GM23248 (cell line): ENCODE measurements at places on chromosomes 6 and 20.
A peak's percentile ranks its signal among the peaks of the same experiment; 100 is the strongest.

DNA sequence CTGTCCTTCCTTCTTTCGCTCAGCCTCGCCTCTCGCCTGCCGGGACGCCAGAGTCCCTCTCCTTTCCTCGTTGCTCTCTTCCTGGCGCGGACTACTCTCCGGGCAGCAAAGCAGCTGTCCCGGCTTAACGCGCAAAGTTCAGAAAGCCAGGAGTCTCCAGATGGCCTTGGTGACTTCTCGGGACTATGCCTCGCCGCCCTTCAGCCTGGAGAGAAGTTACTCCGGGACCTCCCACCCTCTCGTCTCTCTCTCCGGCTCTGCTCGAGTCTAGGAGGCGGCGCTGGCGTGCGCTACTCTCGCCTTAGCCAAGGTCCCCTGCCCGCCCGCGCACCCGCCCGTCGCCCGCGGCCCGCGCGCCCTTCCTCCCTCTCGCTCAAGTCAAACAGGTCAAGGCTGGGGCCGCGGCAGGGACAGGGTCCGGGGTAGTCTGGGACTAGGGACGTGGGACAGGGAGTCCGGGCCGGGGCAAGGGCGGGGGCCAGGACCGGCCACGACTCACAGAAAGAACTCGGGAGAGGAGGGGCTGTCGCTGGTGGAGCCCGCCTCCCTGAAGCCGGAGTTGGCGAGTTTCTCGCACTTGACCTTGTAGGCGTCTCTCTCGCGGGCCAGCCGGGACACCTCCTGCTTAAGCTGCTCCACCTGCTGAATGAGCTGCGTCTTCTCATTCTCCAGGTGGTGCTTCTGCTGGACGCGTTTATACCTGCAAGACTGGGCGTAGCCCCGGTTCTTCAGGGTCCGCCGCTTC lies 1.5 kb downstream of the MAFB start:
- DNase-seq, result peak; percentile 69

DNA sequence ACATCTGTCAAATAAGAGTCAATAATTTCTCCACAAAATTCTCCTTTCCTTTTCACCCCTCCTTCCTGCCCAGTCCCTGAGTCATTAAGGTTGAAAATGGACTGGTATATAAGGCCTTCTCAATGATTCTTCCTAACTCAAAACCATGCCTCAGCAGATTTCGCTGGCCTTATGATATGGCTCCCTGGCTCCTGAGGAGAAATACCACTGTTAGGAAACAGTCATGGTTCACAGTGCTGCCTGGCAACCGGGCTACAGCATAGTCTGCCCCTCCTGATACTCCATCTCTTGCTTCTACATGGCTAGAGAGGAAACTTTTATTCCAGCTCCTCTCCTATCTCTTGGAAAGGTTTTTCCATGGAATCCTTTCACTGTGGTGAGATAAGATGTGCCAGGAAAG lies 4.7 kb downstream of the UBE2J1 start:
- DNase-seq, result peak; percentile 44

DNA sequence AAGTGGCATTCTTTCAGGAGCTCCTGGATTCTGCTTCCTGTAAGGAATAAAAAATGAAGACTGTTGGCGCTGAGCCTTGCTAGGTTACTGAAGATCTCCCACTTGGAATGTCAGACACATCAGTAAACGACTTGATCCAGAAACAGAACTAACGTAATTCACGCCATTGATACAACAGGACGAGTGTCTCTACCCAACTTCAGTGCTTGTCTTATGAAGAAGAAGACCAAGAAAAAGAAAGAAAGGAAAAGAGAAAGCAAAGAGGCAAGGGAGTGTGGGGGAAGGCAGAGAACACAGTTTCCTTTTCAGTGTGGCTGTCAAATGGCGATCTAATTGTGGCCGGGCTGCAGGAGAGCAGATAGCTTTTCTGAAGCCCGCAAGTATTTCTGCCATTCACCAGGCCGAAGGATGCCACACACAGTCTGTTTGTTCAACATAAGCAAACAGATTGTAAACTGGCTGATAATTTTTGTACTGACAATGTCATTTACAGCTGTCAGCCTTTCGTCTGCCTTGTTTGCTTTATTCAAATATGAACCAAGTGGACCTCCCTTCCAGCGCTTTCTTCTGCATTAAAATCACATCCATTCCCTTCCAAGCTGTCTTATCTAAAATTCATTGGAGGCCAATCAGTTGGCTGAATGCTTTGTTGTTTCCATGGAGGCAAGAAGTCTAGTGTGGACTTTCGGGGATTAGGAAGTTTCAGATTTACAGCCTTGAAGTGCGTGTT lies 180.6 kb downstream of the FOXA2 start:
- peak; percentile 15 for DNase-seq

DNA sequence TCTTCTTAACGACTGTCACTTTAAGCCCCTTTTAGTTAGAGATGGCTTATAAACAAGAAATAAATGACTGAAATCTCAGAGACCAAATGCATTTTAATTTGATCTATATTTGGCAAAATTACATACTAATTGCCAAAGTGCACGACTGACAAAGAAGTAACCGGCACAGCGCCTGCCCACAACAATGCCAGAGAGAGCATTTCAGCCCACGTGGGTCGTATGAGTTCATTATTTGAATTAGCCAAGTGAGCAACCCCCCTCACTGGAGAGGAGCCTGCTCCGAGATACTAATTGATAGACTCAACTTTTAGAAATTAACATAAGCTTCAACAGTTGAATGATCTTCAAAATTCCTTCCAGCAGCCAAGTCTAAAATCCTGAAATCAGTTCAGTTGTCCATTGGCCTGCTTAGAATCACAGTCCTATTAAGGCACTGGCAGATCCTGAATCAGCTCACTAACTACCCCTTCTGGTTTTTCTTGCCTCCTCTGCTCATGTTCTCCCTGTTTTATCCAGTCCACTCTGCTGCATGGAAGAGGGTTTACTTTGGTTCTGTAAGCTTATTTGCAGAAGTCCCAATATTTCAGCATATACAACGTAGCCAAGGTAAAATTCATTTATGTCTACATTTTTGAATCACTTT lies 519.1 kb upstream of the AGPAT4 start:
- DNase-seq, result no peak

DNA sequence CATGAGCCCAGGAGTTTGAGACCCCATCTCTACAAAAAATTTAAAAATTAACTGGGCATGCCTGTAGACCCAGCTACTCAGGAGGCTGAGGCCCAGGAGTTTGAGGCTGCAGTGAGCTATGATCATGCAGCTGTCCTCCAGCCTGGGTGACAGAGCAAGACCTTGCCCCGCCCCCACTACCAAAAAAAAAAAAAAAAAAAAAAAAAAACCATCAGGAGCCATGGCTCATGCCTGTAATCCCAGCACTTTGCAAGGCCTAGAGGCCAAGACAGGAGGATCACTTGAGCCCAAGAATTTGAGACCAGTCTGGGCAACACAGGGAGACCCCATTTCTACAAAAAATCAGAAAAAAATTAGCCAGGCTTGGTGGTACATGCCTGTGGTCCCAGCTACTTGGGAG lies 159.1 kb downstream of the SOBP start:
- DNase-seq, result no peak

DNA sequence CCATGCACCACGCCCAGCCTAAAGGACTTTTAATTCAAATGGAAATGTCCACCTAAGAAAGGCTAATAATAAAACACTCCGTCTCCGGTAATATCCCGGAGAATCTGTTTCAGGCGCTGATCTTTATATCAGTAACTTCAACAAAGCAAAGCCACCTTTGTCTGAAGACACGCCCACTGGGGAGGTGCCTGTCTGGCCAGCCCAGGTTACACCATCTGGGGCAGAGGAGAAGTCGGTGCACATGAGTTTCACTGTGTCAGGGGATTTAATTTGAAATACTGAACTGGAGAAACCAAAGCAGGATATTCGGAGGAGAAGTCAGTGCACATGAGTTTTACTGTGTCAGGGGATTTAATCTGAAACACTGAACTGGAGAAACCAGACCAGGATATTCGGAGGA lies 9.4 kb downstream of the SERPINB6 start:
- no peak for DNase-seq

DNA sequence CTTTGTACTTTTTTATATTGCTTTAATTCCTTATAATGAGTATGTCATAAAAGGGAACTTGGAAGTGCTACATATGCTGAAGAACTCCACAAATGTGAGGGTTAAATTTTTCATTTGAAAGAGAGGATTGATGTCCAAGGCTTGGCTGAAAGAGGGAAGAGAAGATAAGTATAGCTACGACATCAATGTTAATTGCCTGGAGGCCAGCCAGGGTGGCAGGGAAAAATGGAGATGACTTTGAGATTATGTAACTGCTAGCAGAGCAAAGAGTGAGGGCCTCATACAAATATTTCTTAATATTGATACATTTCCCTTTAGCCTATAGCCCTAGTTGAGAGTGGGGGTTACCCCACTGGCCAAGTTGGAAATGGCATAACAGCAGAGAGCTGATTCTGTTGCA lies 24.8 kb upstream of the RIMS4 start:
- no peak for DNase-seq

DNA sequence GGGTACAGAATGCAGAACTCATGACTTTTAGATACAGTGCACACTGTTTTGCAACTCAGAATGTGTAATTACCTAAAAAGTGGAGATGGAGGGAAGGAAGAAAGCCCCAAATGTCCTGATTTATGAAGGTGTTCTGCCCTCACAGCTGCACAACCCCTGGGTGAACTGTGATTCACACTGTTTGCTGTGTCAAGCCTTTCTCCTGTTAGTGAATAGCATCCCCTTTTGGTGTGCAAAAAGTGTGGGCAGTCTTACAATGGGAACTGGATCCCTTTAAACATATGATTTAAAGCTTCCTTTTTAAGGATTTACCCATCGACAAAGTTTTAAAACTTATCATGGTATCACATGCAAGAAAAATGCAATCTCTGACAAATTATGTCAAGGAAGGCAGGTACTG lies 633.4 kb upstream of the EPHA7 start:
- DNase-seq, result no peak

DNA sequence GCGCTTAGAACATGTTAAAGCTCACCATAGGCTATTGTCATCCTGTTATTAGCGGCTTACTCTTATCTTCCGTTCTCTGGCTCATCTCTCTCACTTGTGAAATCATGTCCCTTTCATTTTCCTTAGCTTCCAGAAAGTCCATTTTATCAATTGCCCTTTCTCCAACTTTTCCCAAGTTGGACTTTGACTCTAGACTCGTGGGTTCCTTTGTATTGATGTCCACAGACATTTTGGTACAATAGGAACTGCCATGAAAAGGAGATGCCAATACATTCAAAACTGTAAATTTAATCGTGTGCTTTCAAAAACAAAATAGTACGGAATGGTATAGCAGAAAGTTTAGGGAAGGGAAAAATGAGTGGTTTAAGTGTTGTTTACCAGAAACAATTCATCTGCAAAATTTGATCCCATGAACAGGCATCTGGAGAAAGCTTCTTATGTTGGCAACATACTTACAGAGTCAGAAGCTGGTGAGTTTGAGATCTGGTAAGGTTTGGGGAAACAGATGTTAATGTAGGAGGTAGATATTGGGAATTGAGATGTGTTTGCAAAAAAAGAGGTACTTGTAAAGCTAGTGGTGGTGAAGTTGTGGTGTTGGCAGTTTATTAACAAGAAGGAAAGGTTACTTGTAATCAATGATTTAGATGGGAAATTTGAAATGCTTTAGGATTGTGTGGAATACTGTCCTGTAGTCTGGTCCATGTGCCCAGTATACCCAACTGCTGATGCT lies 10.2 kb upstream of the HIVEP1 start:
- no peak for DNase-seq

DNA sequence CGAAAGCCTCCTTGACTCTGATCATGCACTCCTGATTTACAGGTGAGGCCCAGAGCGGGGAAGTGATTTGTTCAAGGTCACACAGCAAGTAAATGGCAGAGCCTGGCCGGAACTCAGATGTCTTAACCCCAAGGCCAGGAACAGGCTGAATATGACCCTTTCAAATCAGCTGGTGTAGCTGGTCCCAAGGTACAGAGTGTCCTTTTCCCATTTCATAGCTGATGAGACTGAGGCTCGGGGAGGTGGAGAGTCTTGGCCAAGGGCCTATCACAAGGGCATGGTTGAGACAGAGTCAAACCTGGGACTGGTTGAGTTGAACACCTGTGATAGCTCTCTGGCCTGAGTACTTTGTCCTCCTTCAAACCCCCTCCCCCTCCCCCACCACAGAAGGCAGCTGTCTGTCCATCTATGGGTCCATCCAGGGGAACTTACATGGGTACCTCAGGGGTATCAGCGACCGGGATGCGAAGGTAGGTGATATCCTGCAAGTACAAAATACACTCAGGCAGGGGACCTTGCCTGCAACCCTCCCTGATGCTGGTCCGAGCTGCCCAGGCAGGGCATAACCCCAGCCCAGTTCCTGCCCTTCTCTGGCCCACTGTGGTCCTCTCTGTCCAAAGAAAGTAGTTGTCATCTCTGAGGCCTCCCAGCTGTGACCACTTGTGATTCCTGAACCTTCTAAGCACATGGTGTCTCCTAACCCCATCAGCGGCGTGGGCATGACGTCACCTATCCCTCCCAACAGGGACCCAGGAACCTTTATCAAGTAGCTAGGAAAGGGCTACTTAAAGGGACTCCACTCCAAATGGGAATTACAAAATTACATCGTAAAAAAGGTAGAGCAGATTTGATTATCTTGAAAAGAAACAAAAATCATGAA lies 5.6 kb downstream of the DUSP15 start:
- no peak for DNase-seq

- no peak for DNase-seq
These were observed 333.3 kb upstream of the HSF2 start for GRCh38 chr6:122066200-122066599.

DNA sequence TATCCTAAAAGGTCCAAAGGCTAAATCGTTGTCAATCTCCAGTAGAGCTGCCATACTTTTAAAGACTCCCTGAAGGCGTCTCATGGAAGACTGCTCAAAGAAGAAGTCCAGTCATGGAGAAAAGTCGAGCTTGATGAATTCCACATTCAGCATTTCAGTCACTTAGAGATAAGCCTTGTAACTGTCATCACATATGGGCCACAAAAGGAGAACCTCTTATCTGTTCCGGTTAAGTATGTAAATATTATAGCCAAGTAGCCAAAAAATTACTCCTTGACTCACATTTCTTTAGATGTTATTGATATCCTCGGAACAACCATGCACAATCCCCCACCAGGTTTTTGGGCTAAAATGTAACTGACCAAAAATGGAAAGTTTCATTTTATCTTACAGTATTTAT lies 9.8 kb upstream of the CNKSR3 start:
- DNase-seq, result no peak

GRCh38 chr6:132954936-132955335 lies 140.6 kb downstream of the RPS12 start:
- no peak for DNase-seq

DNA sequence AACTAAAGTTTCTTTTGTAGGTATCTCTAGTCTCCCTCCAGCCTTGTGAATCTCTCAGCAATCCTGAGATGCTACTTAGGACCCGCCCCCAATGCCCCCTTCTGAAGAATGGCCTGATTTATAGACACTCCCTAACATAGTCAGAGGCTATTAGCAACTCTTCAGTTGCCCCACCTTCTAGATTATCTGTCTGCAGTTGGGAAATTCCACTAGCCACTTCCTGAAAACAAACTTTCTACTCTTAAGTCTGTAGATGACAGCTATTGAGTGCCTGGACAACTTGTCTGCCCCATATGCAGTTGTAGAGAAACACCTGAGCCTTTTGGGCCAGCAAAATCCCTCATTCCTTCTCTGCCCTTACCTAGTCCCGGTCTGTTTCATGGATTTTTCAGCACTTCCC lies 188.2 kb upstream of the PREP start:
- DNase-seq, result peak; percentile 56

GRCh38 chr20:52303281-52303950 lies 111.8 kb upstream of the ZFP64 start:
- no peak for DNase-seq
